ENCODE measurements at places on chromosomes 16 and 17. TPM values are rescaled to one million over a fixed set of nuclear protein-coding genes. Genes with fewer than 3 reads are reported as not detected.

GRCh38 chr17:29677824-29678223 is 55.1 kb upstream of the CORO6 start:
- no peak for DNase-seq

GRCh38 chr17:57556320-57556719 is 188.8 kb downstream of the CCDC182 start:
- DNase-seq, result no peak

Gene OR1F1
- not detected for total RNA-seq

GRCh38 chr17:27459433-27459832 is 3.2 kb downstream of the KSR1 start:
- no peak for DNase-seq

GRCh38 chr17:40553694-40554534 is 11.4 kb downstream of the CCR7 start:
- no peak for DNase-seq
